Activated B cell treated with CpG ODN at 0.5 μM for 24 hours (primary cell): ENCODE measurements at places on chromosomes 7 and 10.

- H3K27me3 ChIP-seq = no peaks in the 10 kb centered on the region
- no peak for DNase-seq
- no peak overlapping the region for H3K4me3 ChIP-seq
- no peak overlapping the region for H3K27ac ChIP-seq
- no peaks in the 10 kb centered on the region for H3K36me3 ChIP-seq
- peaks cover 11% of the 10 kb centered on the region for H3K4me1 ChIP-seq
These were observed 375.2 kb upstream of the GALNT17 start for GRCh38 chr7:70756789-70757188.

GRCh38 chr7:129122078-129122750 lies 22.3 kb upstream of the TSPAN33 start:
- no peaks in the 10 kb centered on the region for H3K27me3 ChIP-seq
- peaks cover 40% of the 10 kb centered on the region for H3K4me1 ChIP-seq
- peaks cover 1% of the 10 kb centered on the region for H3K36me3 ChIP-seq

- no peak for DNase-seq
- H3K27me3 ChIP-seq = peaks cover 21% of the 10 kb centered on the region
- peaks cover 3% of the 10 kb centered on the region for H3K4me1 ChIP-seq
- no peak overlapping the region for H3K4me3 ChIP-seq
- no peak overlapping the region for H3K27ac ChIP-seq
- H3K36me3 ChIP-seq = no peaks in the 10 kb centered on the region
These were observed 19.7 kb upstream of the WASL start for GRCh38 chr7:123768493-123768892.

- H3K27ac ChIP-seq = no peak overlapping the region
- H3K36me3 ChIP-seq = peaks cover 7% of the 10 kb centered on the region
These were observed 172.0 kb downstream of the MAD1L1 start for GRCh38 chr7:2060701-2061100.

- no peak for DNase-seq
- H3K4me1 ChIP-seq = peaks cover 27% of the 10 kb centered on the region
- no peaks in the 10 kb centered on the region for H3K36me3 ChIP-seq
- no peak overlapping the region for H3K27ac ChIP-seq
- H3K4me3 ChIP-seq = no peak overlapping the region
- no peaks in the 10 kb centered on the region for H3K27me3 ChIP-seq
These were observed 69.9 kb downstream of the C10orf105 start for GRCh38 chr10:71649631-71650030.

DNA sequence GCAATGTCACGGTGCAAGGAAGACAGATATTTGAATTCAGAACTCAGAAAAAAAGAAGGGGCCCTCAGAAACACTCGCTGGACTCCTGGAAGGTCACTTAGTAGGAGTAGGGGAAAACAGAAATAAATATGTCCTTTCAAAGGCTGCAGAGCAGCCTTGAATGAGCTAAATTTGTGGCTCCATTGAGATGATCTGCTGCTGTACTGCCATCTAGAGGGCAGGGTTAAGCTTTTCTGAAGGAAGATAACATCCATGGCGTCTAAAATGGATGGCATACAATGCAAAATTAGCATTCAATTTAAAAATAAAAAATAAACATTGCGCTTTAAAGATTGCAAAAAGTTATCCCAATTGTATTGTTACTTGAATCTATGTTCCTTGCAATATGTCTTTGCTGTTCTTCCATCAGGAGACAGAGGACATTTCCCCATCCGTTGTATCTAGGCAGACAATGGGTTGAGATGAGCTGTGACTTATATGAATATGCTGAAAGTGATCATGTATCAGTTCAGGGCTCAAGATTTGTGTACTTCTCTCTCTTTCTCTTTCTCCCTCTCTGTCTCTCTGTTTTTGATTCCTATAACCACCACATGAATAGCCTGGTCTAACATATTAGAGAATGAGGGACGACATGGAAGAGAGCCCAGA lies 642.2 kb downstream of the SH2D4B start:
- no peak for DNase-seq
- no peak overlapping the region for H3K4me3 ChIP-seq
- no peaks in the 10 kb centered on the region for H3K36me3 ChIP-seq
- no peaks in the 10 kb centered on the region for H3K27me3 ChIP-seq
- H3K27ac ChIP-seq = no peak overlapping the region
- no peaks in the 10 kb centered on the region for H3K4me1 ChIP-seq

- no peak overlapping the region for H3K27ac ChIP-seq
- no peak for DNase-seq
- no peaks in the 10 kb centered on the region for H3K27me3 ChIP-seq
These were observed 56.5 kb downstream of the PWWP2B start for GRCh38 chr10:132453470-132453861.

GRCh38 chr10:111158595-111158994 lies 81.8 kb downstream of the ADRA2A start:
- H3K4me1 ChIP-seq = no peaks in the 10 kb centered on the region
- H3K36me3 ChIP-seq = no peaks in the 10 kb centered on the region
- H3K27me3 ChIP-seq = peaks cover 19% of the 10 kb centered on the region
- no peak overlapping the region for H3K27ac ChIP-seq

DNA sequence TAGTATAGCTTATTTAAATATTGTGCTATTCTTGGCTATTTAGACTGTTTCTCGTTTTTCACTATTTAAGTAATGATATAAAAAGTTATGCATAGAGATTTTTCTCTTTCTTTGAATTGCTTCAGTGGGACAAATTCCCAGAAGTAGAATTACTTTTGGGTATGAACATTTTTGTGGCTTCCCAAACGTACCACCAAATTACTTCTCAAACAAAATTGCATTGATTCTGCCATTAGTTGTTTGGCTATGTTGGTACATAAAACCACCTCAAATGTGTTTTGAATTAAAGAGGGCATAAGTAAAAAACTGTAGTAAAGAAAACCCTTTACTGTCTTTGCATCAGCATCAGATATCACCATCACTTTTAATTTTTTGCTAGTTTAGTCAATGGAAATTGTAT lies 31.0 kb downstream of the AKR1B1 start:
- peaks cover 5% of the 10 kb centered on the region for H3K27me3 ChIP-seq
- peaks cover 8% of the 10 kb centered on the region for H3K4me1 ChIP-seq
- no peak overlapping the region for H3K4me3 ChIP-seq
- H3K27ac ChIP-seq = no peak overlapping the region
- no peak for DNase-seq

GRCh38 chr10:78173360-78174015 lies 139.8 kb downstream of the RPS24 start:
- H3K36me3 ChIP-seq = no peaks in the 10 kb centered on the region
- no peak for DNase-seq
- no peaks in the 10 kb centered on the region for H3K27me3 ChIP-seq
- no peak overlapping the region for H3K27ac ChIP-seq
- no peaks in the 10 kb centered on the region for H3K4me1 ChIP-seq

DNA sequence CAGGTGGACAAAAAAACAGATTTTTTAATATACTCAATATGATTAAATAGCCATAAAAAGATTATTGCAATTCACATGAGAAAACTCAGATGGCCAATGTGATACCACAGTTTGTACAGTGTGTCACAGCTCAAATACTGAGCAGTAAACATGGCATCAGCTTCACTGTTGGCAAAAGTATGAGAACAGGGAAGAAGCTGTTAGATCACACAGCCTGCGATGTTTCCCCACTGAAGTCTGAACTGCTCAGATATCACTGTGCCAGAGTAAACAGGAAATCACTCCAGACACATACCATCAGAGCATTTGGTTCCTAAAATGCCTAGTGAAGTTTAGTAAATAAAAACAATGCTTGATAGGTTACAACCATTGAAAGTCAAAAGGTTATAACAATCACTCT lies 347.8 kb downstream of the ETV1 start:
- H3K27ac ChIP-seq = no peak overlapping the region
- no peak for DNase-seq
- H3K36me3 ChIP-seq = no peaks in the 10 kb centered on the region
- H3K27me3 ChIP-seq = no peaks in the 10 kb centered on the region
- H3K4me1 ChIP-seq = no peaks in the 10 kb centered on the region
- no peak overlapping the region for H3K4me3 ChIP-seq

DNA sequence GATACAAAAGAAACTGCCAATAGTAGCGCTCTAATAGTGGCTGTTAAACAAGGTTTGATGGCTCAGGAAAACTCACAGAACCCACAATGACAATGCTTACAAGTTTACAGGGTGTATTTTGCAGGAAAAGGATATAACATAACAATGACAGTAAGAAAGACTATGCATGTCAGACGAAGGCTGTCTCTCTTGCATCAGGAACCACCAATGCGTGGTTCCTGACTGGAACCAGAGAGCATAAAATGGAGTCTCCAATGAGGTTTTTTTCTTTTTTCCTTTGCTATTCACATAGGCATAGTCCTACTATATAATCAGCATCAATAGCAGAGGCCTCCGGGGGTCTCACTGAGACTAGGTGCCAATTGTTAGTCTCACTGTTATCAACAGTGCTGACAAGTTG lies 120.4 kb upstream of the STEAP1 start:
- no peak for DNase-seq
- no peaks in the 10 kb centered on the region for H3K4me1 ChIP-seq
- H3K36me3 ChIP-seq = no peaks in the 10 kb centered on the region
- H3K27me3 ChIP-seq = no peaks in the 10 kb centered on the region
- no peak overlapping the region for H3K4me3 ChIP-seq

GRCh38 chr7:24307326-24307725 lies 23.3 kb downstream of the NPY start:
- no peak overlapping the region for H3K27ac ChIP-seq
- H3K27me3 ChIP-seq = peaks cover 20% of the 10 kb centered on the region
- H3K4me3 ChIP-seq = no peak overlapping the region
- no peak for DNase-seq

DNA sequence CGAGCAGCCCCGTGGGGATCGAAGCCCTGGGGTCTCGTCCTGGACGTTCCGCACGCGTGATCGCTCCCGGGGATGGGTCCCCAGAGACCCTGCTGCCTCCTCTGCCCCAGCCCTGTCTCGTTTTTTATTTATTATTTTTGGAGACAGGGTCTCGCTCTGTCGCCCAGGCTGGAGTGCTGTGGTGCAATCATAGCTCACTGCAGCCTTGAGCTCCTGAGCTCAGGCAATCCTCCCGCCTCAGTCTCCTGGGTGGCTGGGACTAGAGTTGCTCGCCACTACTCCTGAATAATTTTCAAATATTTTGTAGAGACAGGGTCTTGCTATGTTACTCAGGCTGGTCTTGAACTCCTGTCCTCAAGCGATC lies 319 bp upstream of the STX1A start:
- H3K27me3 ChIP-seq = peaks cover 28% of the 10 kb centered on the region
- H3K27ac ChIP-seq = no peak overlapping the region
- H3K4me3 ChIP-seq = peak overlapping the region; percentile 79
- DNase-seq = no peak
- H3K36me3 ChIP-seq = no peaks in the 10 kb centered on the region
- H3K4me1 ChIP-seq = peaks cover 21% of the 10 kb centered on the region

DNA sequence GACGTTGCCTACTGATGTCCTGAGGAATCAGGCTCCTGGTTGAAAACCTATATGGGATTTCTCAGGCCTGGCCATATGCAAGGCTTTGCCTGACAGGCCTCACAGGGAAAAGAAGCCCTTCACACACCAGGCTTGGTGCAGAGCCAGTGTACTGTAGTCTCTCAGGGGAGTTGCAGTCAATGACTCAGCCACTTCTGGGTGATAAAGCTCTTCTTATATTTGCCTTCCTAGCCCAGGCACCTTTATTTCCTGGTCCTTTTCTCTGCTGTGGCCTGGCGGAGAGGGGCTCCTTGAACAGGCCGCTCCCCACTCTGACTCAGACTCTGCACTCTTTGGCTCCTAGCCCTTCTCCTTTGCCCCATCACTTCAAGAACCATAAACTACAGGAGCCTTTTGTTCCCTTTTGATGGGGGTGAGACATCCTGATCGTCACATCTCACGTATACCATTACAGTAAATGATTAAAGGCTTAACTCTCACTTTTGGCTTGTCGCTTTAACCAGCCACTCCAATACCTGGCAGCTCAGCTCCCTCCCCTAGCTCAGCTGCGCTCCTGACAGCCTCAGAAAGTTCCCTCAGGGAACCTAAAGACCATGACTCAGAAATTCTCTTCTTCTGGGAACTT lies 33.5 kb downstream of the DPY19L1 start:
- no peak overlapping the region for H3K27ac ChIP-seq
- H3K27me3 ChIP-seq = no peaks in the 10 kb centered on the region
- peaks cover 8% of the 10 kb centered on the region for H3K4me1 ChIP-seq
- peaks cover 2% of the 10 kb centered on the region for H3K36me3 ChIP-seq
- no peak overlapping the region for H3K4me3 ChIP-seq

DNA sequence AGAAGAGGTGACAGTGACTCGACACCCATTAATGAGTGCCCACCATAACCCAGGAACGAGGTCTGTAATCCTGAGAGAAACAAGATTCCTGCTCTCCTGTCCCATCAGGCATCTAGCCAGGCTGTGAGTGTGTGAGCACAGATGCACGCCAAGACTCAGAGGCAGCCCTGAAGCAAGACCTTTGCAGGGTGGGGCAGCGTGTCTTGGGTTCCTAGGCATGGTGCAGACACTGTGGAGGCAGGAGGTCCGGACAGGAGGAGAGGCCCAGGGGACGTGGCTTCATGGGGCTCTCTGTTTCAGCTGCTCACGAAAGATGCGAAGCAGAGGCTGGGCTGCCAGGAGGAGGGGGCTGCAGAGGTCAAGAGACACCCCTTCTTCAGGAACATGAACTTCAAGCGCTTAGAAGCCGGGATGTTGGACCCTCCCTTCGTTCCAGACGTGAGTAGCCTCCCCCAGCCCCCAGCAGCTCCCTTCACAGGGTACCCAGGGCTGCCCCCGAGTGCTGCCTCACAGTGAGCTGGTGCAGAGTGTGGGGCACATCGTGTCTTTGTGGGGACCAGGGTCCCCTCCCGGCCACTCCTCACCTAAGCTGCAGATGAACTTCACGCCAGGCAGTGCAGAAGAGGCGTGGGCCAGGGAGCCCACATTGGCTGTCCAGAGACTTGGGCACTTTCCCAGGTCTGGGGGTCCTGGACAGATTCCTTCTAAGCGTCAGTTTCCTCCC lies 94.5 kb downstream of the RGS10 start:
- peaks cover 19% of the 10 kb centered on the region for H3K4me1 ChIP-seq
- DNase-seq = no peak
- H3K27ac ChIP-seq = no peak overlapping the region
- peaks cover 54% of the 10 kb centered on the region for H3K36me3 ChIP-seq
- no peak overlapping the region for H3K4me3 ChIP-seq

DNA sequence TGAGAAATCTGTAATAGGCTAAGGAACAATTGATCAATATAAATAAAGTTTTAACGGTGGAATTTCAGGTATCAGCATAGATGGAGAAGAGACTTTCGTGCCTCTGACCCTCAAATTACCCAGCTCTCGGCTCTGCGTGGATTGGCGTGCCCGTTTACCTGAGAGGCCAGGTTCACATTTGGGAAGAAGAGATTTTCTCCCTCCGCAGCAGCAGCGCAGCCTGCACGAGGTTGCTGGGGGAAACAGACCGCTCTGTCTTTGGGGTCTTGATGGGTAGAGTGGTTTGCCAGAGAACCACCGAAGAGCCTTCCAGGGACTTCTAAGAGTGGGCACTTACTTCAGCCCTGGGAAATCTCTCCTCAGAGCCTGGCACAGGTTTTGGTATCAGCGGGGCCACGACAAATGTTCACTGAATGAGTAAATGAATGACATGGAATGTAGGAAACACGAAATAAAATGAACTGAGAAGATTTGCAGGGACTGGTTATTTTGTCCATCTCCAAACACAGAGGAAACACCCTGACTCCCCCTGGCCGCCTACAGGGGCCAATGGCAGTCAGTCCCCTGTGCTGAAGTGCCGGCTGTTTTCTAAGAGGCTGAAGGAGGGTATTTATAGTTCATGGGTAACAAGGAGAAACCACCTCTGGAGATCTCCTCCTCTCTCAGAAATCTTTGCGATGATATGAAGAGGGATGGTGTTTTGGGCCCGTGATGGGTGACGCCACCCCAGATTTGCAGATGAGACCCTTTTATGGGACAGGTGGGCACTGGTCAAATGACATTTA lies 338.5 kb downstream of the ADARB2 start:
- H3K4me3 ChIP-seq = no peak overlapping the region
- no peaks in the 10 kb centered on the region for H3K4me1 ChIP-seq
- H3K27me3 ChIP-seq = peaks cover 13% of the 10 kb centered on the region
